ENCODE measurements at places on chromosomes 7 and 10.

GRCh38 chr10:52313933-52314821 lies at the start of gene DKK1:
TSS of gene DKK1 (plus strand) at chr10:52314281. CDS start at chr10:52314435, 154 bp downstream.
- peak; percentile 95 for DNase-seq

GRCh38 chr7:158645842-158646241 lies 58.2 kb upstream of the PTPRN2 start:
- no peak for DNase-seq

- DNase-seq, result no peak
Measured at GRCh38 chr7:80002865-80003264, 131.8 kb upstream of the GNAI1 start.

GRCh38 chr10:72063703-72064391 lies 24.5 kb downstream of the SPOCK2 start:
- no peak for DNase-seq

- peak; percentile 5 for DNase-seq
Measured at GRCh38 chr7:11540271-11540761, 291.7 kb downstream of the THSD7A start.

DNA sequence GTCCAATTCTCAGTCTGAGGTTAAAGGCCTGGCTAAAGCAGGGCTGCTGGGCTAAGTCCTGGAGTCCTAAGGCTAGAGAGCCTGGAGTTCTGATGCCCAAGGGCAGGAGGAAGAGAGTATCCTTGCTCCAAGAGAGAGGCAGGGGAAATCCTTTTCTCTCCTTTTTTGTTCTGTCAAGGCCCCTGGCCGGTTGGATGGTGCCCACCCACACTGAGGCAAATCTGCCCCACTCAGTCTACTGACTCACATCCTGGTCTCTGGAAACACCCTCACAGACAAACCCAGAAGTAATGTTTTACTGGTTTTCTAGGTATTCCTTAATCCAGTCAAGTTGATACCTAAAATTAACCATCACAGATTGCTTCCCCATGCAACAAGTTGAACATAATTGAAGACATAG lies 23.0 kb downstream of the ZNF518A start:
- no peak for DNase-seq

GRCh38 chr7:129522088-129522970 lies 20.0 kb downstream of the SMKR1 start:
- DNase-seq, result no peak

DNA sequence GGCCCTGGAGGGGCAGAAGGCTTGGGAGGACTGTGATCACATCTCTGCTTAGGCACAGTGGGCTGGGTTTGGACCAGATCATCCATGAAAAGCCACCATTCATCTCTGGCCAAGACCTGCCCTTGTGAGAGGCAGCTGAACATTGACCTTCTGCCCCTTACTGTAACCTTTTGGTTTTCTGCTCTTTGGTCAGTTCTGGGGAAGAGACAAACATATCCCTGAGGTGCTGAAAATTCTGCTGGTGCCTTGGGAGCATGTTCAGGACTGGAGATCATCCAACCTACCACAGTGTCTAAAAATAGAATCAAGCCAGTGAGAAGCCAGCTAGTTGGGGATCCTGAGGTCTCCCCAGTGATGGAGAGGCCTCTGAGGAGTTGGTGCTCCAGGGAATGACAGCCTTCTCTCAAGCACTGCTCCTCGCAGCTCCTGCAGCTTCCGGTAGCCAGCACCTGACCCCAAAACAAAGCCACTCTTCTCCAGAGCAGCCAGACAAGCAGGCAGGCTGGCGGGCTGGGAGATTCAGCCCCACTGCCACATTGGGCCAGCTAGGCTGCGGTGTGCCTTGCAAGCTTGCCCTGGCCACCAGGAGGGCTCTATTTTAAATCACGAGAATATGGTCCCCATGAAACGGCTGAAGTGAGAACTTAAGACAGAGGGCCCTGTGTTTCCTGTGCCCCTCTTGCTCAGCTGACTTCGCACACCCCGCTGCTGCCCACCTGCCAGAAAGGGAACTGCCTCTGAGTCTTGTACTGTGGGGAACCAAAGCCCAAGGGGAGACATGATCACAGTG lies 37.8 kb upstream of the UBE2H start:
- DNase-seq, result peak; percentile 18

- no peak for DNase-seq
Measured at GRCh38 chr7:136015638-136016037, 38.5 kb upstream of the MTPN start.

GRCh38 chr10:65341323-65341925 lies 1584.4 kb upstream of the LRRTM3 start:
- no peak for DNase-seq

GRCh38 chr7:12735923-12736322 lies 48.5 kb downstream of the ARL4A start:
- DNase-seq, result no peak

GRCh38 chr7:112882991-112883390 lies 92.8 kb upstream of the TMEM168 start:
- DNase-seq, result no peak

DNA sequence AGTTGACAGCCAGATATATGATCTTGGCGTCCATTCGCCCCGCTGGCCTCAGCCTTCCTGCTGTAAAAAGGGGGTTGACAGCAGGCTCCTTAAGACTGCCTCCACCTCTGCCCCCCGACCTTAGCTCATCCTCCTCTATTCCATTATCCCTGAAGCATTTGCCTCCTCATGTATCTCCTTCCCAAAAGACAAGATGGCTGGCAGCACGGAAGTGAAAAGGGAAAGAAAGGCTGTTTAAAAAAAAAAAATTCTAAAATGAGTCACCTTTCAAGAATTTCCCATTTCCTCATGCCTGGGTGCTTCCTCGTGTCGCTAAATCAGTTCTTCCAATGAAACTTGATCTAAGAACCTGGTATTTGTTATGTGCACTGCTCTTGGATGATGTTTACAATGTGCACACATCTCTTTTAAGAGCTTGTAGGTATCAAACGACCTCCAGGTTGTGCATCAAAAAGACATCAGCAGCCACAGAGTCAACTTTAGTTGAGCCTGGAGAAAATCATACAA lies 1.7 kb downstream of the SCRN1 start:
- peak; percentile 84 for DNase-seq

GRCh38 chr7:156889089-156889488 lies 3.9 kb downstream of the LMBR1 start:
- no peak for DNase-seq

DNA sequence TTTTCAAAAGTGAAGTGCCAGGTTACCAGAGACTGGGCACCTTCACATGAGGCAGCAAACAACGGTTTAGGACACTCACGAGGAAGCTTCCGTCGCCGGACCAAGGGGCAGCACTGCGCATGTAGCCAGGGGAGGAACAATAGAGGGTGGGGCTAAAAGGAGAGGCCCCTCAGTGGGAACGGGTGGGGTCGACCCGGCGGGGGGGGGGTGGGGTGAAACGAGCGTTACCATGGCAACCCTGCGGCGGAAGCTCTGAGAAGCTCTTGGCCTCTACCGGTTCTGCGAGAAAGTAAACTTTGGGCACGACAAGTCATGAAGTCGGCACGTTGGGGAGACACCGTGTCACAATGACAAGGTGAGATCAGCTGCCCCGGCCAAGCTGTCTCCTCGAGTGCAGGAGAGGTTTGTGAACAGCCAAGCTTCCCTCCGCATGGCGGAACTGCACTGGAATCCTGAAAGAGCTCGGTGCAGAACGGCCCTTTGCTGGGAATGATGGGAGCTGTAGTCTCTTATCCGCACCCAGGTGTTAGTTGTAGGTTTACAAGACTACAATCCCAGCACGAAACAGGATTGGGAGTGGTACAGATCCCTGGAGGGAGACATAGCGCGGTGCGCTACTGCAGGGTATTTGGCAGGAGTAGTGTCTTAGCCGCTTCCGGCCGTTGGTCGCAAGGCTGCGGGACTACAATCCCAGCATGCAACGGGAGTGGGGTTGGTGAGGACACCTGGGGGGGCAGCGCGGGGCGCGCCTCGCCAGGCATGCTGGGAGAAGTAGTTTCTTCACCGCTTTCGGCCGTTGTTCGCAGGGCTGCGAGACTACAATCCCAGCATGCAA lies 72.8 kb upstream of the ZNF722 start:
- peak; percentile 38 for DNase-seq

- DNase-seq, result no peak
Measured at GRCh38 chr10:33418301-33418700, 83.8 kb upstream of the NRP1 start.

DNA sequence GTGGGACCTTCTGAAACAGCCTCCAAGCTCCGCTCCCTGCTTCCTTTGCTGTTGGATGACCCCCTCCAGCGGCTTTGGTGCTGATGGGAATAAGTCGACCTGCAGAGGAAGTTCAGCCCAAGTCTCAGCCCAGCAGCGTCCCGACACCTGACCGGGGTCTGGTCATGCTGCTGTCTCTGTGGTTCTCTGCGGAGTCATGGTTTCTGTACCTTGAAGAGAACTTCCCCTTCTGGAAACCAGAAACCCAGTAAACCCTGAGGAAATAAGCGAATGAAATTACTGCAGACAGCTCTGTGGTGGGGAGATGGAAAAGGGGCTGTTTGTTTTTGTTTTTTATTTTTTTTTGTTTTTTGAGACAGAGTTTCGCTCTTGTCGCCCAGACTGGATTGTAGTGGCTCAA lies 18.3 kb upstream of the ZNF12 start:
- no peak for DNase-seq

- DNase-seq, result no peak
Measured at GRCh38 chr10:102597131-102597991, 46.9 kb upstream of the TRIM8 start.

- peak; percentile 56 for DNase-seq
Measured at GRCh38 chr7:55053651-55054571, 35.1 kb downstream of the EGFR start.

DNA sequence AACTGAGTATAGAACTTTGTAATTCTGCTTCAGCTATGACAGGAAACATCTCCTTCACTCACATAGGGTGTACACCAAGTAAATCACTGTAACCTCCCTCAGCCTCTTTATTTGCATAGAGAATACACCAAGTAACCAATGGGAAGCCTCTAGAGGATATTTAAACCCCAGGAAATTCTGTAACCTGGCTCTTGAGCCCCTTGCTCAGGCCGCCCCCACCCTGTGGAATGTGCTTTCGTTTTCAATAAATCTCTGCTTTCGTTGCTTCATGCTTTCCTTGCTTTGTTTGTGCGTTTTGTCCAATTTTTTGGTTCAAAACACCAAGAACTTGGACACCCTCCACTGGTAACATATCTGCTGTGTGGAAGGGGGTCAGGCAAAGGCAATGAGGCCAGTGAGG lies 60.2 kb downstream of the CLRN3 start:
- no peak for DNase-seq

DNA sequence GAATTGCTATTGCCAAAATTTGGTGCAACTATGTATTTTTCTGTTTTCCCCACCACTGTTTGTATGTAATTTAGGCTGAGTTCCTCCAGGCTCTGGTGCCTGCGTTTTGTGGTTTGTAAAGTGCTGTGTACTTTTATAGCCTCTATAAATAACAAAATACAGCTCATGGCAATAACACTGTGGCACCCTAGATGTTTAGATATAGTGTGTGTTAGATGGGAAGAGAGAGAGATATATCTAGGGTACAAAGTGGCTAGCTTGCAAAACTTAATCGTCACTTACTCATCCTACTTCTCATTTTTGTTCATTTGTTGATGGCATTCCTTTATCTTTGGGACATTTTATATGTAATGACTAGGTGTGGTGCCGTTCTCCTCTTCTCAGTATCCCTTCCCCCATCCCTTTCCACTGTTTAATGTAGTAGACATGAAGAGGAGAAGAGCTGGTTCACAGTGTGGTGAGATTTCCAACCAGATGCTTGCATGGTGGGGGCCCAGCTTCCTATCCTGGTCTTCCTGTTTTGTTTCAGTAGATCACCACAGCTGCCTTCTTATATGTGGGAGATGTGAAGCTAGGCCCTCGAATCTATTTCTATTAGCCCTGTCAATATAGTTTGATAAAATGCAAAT lies 115.0 kb downstream of the SND1 start:
- no peak for DNase-seq

DNA sequence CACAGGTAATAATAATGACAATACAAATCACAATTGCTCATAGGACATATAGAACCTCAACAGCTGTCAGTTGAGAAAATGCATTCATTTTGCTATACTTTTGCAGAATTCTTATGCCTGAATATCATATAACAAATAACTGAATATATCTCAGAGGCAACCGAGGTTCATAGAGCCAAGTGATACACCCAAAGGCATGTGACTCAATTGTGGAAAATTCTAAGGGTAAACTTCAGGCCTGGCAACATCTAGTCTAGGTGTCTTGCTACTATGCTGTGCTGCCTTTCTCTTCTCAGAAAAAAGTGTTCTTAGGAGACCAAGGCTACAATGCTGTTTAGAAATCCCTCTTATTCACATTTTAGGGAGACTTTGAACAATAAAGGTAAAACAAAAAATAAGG lies 270.7 kb downstream of the BAMBI start:
- no peak for DNase-seq

- no peak for DNase-seq
Measured at GRCh38 chr7:134552105-134552504, 3.2 kb downstream of the AKR1B15 start.

DNA sequence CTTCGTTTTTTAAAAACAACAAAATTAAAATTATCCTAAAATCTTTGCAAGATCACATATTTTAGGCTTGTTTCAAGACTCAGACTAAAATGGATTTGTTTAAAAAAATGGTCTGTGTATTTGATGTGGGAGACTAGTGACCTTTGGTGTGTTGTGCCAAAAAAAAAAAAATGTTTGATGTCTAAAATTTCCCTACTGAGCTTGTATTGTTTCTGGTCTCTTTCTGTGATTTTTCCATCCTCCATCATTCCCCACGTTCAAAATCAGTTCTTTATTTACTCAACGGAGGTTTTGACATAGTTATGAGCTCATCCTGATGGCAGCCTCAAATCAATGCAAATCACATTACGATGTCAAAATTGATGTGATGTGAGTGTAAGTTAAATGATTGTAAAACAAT lies 326.2 kb downstream of the RNLS start:
- DNase-seq, result no peak

- no peak for DNase-seq
Measured at GRCh38 chr10:30510932-30511700, 77.1 kb downstream of the MAP3K8 start.

DNA sequence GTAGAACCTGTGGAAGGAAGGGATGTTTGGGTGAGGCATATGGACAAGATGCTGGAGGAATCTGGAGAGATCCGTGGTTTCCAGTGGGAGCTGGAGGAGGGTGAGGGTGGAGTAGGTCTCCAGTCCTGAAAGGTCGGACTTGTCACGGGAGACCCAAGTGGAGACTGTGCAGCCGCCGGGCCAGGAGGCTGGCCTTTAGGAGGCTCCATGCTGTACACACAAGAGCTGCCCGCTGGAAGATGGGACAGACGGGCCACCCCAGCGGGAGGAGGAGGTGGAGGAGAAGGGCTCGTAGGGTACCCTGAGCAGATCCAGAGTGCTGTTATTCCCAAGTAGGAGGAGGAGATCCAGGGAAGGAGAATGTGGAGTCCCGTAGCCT lies 106.7 kb downstream of the NKX6-2 start:
- no peak for DNase-seq

- peak; percentile 67 for DNase-seq
Measured at GRCh38 chr10:17059197-17059688, 70.4 kb downstream of the CUBN start.

- DNase-seq, result peak; percentile 30
Measured at GRCh38 chr10:119859420-119860258, 13.0 kb downstream of the MCMBP start.

GRCh38 chr10:133180192-133180964 lies 20.4 kb downstream of the KNDC1 start:
- no peak for DNase-seq
